ENCODE measurements at places on chromosomes 3 and 15. TPM values are rescaled to one million over a fixed set of nuclear protein-coding genes. Genes with fewer than 3 reads are reported as not detected.

Gene CMTM7
- polyA plus RNA-seq: 45.8 TPM

Gene GOLGA8K
- polyA plus RNA-seq: 4.4 TPM

DNA sequence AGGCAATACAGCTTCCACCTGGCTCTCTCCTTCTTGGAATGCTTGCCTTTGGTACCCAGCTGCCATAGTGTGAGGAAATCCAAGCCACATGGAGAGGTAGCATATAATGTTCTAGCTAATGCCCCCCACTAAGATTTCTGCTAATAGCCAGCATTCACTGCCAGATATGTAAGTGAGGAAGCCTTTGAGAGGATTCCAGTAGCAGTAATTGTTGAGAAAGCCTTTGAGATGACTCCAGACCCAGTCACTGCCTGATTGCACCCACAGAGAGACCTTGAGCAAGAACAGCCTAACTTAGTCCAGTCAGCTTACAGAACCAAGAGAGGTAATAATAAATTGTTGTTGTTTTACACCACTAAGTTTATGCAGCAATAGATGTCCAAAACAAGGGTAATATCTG, 63.1 kb downstream of the STRIT1 start:
- DNase-seq: no peak

GRCh38 chr3:146929696-146930095, 324.6 kb upstream of the PLSCR5 start:
- DNase-seq: no peak

Gene NOP10
- 138 TPM for polyA plus RNA-seq

GRCh38 chr3:187594272-187594671, 75.9 kb downstream of the SST start:
- DNase-seq: no peak

Gene SLC49A4
- polyA plus RNA-seq: 16.3 TPM

DNA sequence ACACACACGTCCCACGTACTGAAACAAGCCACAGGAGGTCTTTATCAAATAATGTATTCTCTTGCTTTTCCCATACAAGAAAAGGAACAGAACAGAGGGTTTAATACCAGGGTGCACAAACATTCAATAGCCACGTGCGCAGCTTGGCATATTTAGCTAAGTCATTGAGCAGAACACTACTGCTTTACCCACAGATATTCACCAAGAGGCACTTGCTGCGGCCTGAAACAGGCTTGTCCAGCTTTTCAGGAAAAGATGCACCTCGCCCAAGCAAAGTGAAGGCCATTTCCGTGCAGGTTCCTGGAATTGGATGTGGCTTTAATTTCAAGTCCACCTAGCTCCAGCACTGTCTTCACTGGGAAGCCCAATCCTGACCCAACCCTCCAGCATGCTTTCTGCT, 17.6 kb downstream of the ZDHHC3 start:
- no peak for DNase-seq

DNA sequence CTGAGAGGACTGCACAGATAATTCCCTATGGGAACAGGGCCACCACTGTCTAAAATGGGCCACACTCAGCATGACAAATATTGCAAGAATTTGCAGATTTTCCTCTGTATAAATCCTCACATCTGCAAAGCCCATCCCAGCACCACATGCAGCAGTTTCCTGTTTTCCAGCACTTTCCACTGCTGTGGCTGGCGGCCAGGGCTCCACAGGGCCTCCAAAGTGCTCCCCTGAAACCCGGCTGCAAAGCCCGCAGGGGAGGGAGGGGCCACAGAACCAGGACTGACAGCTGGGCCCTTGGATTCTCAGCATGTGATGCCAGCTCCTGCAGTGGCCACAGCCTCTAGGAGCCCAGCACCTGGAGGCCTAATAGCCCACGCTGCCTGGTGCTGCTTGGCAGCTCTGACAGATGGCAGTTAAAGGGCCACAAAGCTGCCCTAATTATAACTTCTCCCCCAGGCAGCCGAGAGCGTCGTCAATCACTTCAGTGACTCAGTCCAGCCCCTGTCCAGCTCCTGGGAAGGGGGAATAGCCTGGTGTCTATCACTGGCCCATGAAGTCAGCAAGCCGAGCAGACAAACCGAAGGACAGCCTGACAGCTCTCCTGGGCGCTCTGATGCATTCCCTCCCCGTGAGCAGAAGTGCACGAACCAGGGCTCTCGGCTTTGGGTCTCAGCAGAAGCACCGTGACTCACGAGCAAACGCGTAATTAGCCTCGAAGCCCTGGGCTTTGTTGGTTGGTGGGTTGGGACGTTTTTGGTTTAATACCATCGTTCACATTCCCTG, 4.7 kb downstream of the LRRC15 start:
- DNase-seq: no peak

Gene CFAP20DC
- 4.1 TPM for polyA plus RNA-seq

Data from renal pelvis (tissue), 12 donors.